Calu3 (cell line): ENCODE measurements at places on chromosomes 5 and 9. TPM values are rescaled to one million over a fixed set of nuclear protein-coding genes. Genes with fewer than 3 reads are reported as not detected.

TMEM171 gene
- 18.4 and 20.8 TPM in 2 replicates for total RNA-seq

SLC36A3 gene
- not detected in 2 replicates for total RNA-seq

FAM151B gene
- 1.3 and 2.0 TPM in 2 replicates for total RNA-seq

ADAMTS19 gene
- 0.15 TPM in 1 of 2 replicates, not detected in the other for total RNA-seq

SLC23A1 gene
- 0.80 and 2.8 TPM in 2 replicates for total RNA-seq

PIGO gene
- 31.9 and 32.0 TPM in 2 replicates for total RNA-seq

OR13C3 gene
- not detected in 2 replicates for total RNA-seq

SCGB3A2 gene
- not detected in 2 replicates for total RNA-seq

LMAN2 gene
- 278 and 305 TPM in 2 replicates for total RNA-seq

LCN15 gene
- not detected in 2 replicates for total RNA-seq

GRCh38 chr5:120146787-120147186 is 317.3 kb upstream of the PRR16 start:
- DNase-seq, result no peak
- no peak overlapping the region for H3K27ac ChIP-seq

DNA sequence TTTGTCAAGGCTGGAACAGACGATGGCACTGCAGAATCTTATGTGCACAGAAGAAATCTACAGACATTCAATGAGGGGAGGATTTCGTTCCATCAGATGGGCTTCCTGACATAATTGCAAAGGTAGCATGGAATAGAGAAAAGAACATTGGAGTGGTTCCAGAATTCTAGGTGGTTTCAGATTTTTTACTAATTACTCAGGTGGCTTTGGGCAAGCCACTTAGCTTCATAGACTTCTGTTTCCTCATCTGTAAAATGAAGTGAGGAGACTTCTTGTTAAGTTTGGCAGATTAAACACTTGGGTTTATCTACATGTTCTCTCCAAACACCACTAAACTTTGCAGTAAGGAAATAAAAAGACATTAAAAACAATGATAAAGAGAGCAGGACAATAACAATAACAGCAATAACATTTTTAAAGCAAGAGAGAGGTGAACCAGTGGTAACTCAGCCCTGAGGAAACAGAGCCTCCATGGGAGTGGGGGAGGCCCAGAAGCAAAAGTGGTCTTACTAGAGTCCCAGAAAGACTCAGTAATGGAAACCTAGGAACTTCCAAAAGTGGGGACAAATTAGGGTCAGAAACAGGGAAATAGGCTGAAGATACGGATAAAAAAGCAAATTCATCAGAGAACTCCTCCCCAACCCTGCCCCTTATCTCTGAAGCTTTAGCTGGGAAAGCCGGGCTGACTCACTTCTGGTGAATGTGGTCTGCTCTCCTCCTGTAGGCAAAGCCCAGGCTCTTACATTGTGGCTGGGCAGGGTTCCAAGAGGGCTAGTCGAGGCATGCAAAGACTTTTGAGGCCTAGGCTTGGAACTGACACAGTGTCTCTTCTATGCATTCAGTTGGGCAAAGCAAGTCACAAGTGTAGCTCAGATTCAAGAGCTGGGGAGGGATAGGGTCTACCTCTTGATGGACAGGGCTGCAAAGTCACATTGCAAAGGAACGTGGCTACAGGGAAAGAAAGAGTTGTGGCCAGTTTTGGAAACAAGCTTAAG is 11.8 kb upstream of the ACTBL2 start:
- H3K4me1 ChIP-seq, result peaks cover 69% of the 10 kb centered on the region
- DNase-seq, result peak; percentile 93
- H3K4me3 ChIP-seq, result peak overlapping the region; percentile 51
- H3K27me3 ChIP-seq, result no peaks in the 10 kb centered on the region
- peak overlapping the region; percentile 96 for H3K27ac ChIP-seq

DNA sequence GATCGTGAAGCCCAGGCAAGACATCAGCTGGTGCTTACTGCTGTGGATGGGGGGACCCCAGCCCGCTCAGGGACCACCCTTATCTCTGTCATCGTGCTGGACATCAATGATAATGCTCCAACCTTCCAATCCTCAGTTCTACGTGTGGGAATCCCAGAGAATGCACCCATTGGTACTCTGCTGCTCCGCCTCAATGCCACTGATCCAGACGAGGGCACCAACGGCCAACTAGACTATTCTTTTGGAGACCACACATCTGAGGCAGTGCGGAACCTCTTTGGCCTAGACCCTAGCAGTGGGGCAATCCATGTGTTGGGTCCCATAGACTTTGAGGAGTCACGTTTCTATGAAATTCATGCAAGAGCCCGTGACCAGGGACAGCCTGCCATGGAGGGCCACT is 960 bp downstream of the PCDHGC5 start:
- H3K27ac ChIP-seq, result no peak overlapping the region
- DNase-seq, result no peak
- H3K4me3 ChIP-seq, result no peak overlapping the region
- H3K4me1 ChIP-seq, result no peaks in the 10 kb centered on the region
- H3K36me3 ChIP-seq, result peaks cover 9% of the 10 kb centered on the region

GRCh38 chr5:145236127-145236526 is 599.0 kb downstream of the PRELID2 start:
- no peak for DNase-seq
- H3K36me3 ChIP-seq, result no peaks in the 10 kb centered on the region
- no peak overlapping the region for H3K4me3 ChIP-seq
- H3K4me1 ChIP-seq, result peaks cover 20% of the 10 kb centered on the region

DNA sequence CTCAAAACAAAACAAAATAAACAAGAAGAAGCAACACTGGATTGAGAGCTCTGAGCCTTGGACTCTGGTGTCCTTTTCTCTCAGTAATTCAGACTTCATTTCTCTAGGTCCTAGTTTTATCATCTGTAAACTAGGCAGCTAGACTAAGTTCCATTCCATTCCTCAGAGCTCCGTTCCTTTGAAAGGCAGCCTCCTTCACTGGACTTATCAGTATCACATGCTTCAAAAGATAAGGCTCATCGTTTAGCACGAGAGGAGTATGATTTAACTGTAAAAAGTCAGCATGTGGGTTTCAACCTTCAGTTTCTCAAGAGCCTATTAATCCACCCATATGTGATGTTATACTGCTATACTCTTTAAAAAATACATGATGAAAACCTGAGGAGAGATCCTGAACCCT is 1.6 kb downstream of the ATP10B start:
- H3K36me3 ChIP-seq, result no peaks in the 10 kb centered on the region
- DNase-seq, result no peak
- no peaks in the 10 kb centered on the region for H3K27me3 ChIP-seq
- no peaks in the 10 kb centered on the region for H3K4me1 ChIP-seq
- no peak overlapping the region for H3K4me3 ChIP-seq
- H3K27ac ChIP-seq, result no peak overlapping the region

- no peak for DNase-seq
- H3K27me3 ChIP-seq, result no peaks in the 10 kb centered on the region
- no peaks in the 10 kb centered on the region for H3K4me1 ChIP-seq
Measured at GRCh38 chr9:80382211-80382891, 810.6 kb downstream of the TLE4 start.

DNA sequence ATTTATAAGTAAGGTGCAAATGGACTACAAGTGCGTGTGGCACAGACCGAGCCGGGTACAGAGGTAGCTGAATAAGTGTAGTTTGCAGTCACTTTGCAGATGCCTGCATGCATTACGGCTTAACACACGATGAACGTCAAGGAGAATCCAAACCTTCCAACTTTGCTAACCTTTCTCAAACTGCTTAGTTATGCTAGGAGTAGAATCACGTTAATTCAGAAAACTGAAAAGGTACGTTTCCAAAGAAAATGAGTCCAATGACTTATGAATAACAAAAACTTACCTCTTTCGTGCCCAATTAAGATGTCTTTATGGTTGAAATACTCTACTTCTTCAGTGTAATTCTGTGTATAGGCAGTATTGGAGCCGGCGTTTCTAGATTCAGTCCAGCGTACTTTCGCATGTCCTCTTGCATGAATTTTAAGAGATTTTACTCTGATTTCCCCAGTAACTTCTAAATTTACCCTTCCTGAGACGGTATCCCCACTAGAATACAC is 539 bp downstream of the ARRDC3 start:
- peak; percentile 26 for DNase-seq
- H3K4me3 ChIP-seq, result peak overlapping the region; percentile 86
- H3K4me1 ChIP-seq, result peaks cover 22% of the 10 kb centered on the region
- no peaks in the 10 kb centered on the region for H3K27me3 ChIP-seq

DNA sequence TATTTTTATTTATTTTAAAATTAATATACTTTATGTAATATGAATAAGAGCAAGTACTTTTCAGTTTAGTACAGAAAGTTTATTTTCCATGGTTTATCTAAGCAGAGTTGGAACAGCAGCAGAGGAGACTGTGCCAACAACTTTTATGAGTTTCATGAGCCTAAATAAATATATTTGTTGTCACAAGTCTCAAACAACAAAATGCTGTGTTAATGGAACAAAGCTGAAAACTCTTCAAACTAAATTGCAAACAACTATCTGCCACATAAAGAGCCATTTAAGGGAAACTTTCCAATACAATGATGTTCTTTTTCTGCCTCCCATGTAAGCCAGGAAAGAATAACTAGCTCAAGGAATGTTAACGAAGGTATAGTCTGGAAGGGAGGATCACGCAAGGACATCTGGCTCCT is 96.1 kb downstream of the FBN2 start:
- no peak overlapping the region for H3K4me3 ChIP-seq
- H3K36me3 ChIP-seq, result no peaks in the 10 kb centered on the region
- H3K27me3 ChIP-seq, result no peaks in the 10 kb centered on the region

GRCh38 chr5:108720391-108720790 is 27.3 kb upstream of the FER start:
- H3K4me3 ChIP-seq, result no peak overlapping the region
- no peaks in the 10 kb centered on the region for H3K4me1 ChIP-seq
- no peak overlapping the region for H3K27ac ChIP-seq
- no peaks in the 10 kb centered on the region for H3K36me3 ChIP-seq
- DNase-seq, result no peak
- H3K27me3 ChIP-seq, result no peaks in the 10 kb centered on the region

DNA sequence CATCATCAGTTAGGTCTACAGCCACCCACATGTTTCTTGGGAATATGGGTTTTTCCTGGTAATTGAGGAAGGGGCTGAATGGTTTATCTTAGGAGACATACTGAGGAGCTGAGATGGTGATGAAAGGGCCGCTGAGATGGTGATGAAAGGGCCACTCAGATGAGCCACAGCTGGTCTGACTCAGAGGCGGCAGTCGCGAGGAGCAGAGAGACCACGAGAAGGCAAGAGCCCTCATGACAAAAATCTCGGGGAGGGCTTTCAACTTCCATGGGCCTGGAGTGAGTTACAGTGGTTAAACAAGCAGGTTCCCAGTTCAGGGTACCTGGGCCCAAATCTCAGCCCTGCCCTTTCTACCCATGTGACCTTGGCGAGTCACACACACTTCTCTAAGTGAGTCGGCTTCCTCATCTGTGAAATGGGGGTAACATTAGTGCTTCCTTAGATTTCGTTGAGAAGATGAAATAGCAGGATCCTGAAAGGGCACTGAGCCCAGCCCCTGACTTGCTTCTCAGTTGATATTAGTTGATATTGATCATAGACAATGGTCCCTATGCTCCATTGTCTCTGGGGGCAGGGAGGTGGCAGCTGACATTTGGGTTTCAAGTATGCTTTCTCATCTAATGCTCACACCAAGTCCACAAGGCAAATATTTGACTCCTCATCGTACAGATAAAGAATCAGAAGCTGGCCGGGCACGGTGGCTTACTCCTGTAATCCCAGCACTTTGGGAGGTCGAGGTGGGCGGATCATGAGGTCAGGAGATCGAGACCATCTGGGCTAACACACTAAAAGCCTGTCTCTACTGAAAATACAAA is 169.5 kb downstream of the RGS3 start:
- DNase-seq, result no peak
- H3K27ac ChIP-seq, result no peak overlapping the region
- no peaks in the 10 kb centered on the region for H3K36me3 ChIP-seq
- no peak overlapping the region for H3K4me3 ChIP-seq
- peaks cover 8% of the 10 kb centered on the region for H3K4me1 ChIP-seq
- H3K27me3 ChIP-seq, result no peaks in the 10 kb centered on the region

GRCh38 chr5:43155394-43156096 is 34.8 kb downstream of the ZNF131 start:
- peaks cover 10% of the 10 kb centered on the region for H3K36me3 ChIP-seq
- no peak overlapping the region for H3K4me3 ChIP-seq
- no peak overlapping the region for H3K27ac ChIP-seq

DNA sequence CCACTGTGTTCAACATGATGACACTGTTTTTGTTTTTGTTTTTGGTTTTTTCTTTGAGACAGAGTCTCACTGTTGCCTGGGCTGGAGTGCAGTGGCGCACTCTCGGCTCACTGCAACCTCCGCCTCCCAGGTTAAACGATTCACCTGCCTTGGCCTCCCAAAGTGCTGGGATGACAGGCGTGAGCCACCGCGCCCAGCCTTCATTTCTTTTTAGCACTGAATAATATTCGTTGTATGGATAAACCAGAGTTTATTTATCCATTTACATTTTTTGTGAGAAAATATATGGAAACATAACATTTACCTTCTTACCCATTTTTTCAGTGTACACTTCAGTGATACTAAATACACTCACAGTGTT is 4.2 kb downstream of the CARD19 start:
- no peaks in the 10 kb centered on the region for H3K27me3 ChIP-seq
- no peak overlapping the region for H3K4me3 ChIP-seq
- H3K27ac ChIP-seq, result no peak overlapping the region
- peaks cover 26% of the 10 kb centered on the region for H3K36me3 ChIP-seq
- H3K4me1 ChIP-seq, result peaks cover 15% of the 10 kb centered on the region

DNA sequence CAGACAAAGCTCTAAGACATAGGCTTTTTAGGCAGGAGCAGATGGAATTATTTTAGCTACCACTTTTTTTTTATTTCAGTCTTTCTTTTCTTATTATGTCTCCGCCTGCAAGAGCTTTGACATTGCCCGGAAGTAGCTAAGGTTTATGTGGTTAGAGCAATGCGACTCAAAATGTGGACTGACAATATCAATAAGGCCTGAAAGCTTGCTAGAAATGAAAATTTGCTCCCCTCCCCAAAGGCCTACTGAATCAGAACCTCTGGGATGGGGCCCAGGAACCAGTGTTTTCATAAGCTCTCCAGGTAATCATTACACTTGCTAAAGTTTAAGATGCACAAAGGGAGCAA is 81.3 kb downstream of the SUSD1 start:
- H3K36me3 ChIP-seq, result no peaks in the 10 kb centered on the region
- DNase-seq, result no peak
- H3K4me3 ChIP-seq, result no peak overlapping the region
- no peaks in the 10 kb centered on the region for H3K27me3 ChIP-seq
- peaks cover 10% of the 10 kb centered on the region for H3K4me1 ChIP-seq

- no peak overlapping the region for H3K4me3 ChIP-seq
- DNase-seq, result no peak
- H3K4me1 ChIP-seq, result no peaks in the 10 kb centered on the region
- H3K27ac ChIP-seq, result no peak overlapping the region
- H3K36me3 ChIP-seq, result no peaks in the 10 kb centered on the region
- no peaks in the 10 kb centered on the region for H3K27me3 ChIP-seq
Measured at GRCh38 chr9:93164085-93164484, 19.9 kb upstream of the WNK2 start.
